Retinal pigment epithelial cell (primary cell): ENCODE measurements at places on chromosomes 1 and 21.

GRCh38 chr1:2948001-2948750, 73.1 kb upstream of the ACTRT2 start:
- DNase-seq, result no peak

DNA sequence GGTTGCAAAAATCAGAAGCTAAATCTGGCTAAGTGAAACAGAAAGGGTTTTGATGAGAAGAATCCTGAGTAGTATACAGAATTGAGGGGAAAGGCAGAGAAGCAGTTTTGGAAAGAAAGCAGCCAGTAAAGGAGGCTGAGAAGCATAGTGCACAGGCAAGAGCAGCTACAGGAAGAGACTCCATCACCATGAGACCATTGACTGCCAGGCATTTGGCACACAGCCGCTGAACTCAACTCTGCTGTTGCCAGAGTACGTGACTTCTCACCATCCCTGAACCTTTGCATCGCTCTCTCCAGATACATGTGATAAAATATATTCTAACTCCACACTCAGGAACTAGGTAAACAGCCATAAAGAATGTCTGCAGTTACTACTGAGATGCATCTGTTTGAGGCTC, 128.3 kb upstream of the C1orf21 start:
- DNase-seq, result no peak

GRCh38 chr1:244162786-244163530, 111.9 kb downstream of the ZBTB18 start:
- DNase-seq, result no peak

DNA sequence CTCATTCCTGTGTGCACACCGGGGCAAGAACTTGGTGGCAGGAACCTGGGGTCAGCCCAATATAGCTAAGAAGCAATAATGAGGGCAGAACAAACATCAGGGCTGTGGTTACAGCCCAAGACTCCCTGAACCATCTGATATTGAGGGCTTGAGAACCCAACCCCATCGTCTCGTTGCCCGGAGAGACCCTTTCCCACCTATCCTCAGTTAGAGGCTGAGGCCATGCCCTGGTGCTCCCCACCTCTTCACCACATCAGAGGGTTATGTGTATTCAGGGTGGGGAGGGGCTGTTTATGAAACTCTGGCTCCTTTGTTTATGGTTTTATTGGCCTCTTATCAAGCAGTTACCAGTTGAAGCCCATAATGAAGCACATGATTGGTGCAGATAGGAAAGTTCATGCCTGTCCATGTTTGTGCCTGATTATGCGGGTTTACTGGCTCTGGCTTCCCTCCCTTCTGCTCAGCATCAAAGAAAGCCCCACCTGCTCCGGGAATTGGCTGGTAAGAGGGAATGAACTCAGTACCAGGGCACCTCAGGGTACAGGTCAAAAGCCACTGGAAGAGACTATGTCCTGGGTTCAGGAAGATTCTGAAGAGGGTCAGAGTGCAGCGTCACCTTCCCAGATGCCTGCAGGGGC, 14.5 kb downstream of the NUAK2 start:
- no peak for DNase-seq

DNA sequence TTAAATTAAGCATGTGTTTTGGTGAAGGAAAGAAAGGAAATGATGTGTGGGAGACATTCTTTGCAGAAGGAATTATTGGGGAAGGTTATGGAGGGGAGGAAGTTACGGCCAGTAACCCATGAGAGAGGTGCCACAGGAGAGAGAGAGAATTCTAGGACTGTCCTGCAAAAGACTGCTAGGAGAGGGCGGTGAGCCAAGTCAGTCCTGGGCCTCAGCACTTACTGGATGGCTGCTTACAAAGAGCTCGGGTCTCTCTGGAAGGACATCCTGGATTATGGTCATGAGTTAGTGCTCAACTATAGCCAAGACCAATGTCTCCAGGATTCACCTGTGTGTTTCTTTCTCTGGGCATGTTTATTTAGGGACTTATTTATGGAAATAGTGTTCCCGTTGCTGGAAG, 74.4 kb upstream of the HSD17B7 start:
- DNase-seq, result no peak

DNA sequence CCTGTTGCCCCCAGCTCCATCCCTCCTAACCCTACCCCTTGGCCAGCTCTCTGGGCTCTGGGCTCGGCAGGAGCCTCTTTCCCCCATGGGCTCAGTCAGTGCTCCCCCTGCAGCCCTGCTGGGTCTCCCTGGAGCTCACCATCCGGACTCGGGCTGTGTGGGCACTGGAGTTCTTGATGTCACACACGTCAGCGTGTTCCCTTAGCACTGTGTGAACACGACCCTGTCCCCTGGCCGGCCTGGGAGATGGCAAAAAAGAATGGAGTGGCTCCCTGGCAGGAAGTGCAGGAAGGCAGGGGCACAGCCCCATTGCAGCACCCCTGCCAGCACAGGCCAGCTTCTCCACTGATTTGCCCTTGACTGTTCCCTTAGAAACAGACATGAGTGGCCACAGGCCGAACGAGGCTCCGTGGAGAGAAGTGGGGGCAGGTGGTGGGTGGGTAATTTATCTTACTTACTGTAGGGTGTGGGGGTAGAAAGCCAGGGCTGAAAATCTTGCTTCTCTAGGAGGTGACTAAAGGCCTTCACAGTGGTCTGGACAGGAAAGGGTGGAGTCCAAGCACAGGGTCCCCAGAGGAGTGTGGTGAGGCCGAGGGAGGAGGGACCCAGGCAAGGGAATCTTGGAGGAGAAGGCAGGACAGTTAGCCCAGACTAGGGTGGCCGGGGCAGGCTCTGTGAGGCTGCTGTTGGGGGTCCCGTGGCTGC, 381.7 kb upstream of the VAMP3 start:
- no peak for DNase-seq

- no peak for DNase-seq
Measured at GRCh38 chr1:4655674-4656532, 1.5 kb downstream of the AJAP1 start.
